ENCODE measurements at places on chromosomes 6 and 20.

GRCh38 chr6:133504761-133505160 lies 263.6 kb downstream of the EYA4 start:
- no peak for DNase-seq

- no peak for DNase-seq
Measured at GRCh38 chr6:54236984-54237383, 71.3 kb upstream of the TINAG start.

DNA sequence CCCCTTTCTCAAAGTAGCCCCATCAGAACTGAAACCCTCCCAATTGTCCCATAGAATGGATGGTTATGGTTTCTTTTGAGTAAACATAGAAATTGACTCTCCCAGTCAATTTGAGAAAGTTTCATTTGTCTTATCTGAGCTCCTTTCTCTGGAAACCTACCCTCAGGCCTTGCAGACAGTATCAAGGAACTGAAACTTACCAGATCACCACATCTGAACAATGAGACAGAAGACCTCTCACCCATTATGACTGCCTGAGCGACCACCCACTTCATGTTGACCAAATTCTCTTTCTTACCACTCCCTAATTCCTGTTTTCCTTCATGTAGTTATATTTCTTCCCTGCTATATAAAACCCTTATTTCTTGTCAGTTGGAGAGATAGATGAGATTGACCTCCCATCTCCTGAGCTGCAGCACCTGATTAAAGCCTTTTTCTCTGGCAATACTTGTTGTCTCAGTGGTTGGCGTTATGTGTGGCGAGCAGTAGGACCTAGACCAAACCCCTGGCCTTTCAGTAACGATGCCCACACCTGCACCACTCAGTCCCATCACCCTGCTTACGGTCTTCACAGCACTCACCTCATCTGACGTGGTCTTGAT lies 138.9 kb downstream of the ZNF217 start:
- no peak for DNase-seq

GRCh38 chr6:69780585-69781178 lies 16.1 kb downstream of the LMBRD1 start:
- DNase-seq, result no peak

DNA sequence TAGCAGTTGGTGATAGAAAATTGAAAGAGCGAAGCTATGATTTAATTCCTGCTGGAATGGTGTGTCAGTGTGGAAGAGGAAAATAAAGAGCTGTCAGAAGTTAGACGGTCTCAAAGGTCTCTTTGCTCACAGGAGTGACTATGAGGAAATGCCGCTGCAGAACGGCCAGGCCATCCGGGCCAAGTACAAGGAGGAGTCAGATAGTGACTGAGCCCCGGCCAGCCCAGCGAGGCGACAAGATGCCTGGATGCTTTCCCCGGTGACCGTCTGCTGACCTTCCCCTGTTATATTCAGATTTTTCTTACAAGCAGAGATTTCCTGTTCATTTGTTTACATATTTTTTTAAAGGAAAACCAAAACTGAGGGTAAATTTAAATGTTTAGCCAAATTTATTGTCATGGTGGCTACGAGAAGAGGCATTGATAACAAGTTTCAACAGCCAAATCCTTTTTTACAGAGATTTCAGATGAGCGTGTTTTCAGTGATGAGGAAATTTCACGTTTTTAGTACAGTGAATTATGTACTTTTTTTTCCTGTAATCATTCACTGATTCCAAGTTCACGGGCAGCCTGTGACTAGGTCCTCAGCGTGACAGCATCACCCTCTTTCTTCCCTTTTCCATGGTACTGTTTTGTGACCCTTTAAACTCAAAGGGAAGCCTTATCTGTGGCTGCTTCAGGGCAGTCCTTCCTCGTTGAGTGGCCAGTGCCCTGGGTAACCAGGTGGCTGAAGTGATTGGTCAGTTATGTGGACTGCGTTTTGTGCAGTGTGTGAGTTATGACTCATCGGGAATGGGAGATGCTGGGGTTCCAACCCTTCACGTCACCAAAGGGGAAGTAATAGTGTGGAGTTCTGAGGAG lies 12.6 kb downstream of the DYNLT1 start:
- no peak for DNase-seq

DNA sequence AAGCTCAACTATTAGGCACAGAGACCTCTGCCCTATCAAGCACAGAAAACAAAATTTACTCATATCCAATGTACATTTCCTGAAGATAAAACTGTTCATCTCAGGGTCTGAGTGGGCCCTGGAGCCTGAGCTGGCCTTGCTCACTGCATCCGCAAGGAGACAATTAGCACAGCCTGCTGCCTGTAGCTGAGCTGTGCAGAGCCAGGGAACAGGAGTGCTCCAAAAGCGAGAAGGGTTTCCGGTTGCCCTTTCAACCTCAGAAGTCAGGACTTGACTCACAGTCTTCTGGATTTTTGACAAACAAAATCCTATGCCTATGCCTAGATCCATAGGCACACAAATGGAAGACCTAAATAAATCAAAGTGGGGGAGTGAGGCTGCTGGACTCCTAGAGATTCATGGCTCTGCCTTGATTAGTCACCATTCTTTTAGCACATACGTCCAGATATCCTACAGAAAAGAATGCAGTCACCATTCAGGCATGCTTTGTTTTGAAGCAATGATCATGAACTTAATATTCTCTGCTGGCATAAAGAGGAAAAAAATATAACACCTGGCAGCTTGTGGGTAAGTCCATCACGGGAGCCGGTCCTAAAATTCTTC lies 73.5 kb downstream of the BFSP1 start:
- DNase-seq, result no peak

DNA sequence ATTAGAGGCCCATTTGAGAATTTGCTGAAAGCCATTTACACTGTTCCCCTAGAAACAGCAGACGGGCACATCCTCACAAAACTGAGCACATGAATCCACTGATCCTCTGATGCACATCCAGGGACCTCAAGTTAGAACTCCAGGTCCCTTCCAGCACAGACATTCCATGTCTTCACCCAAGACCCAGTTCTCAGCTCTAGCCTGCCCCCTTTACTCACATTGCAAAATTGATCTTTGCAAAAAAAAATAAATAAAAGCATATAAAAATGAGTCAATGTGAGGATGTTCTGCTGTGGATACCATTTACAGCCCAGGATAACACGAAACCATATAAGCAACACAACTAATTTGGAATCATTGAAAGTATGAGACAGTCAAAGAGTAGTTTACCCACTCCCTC lies 458.2 kb upstream of the JARID2 start:
- DNase-seq, result no peak

- DNase-seq, result no peak
Measured at GRCh38 chr20:50891138-50891537, 40.1 kb downstream of the ADNP start.

DNA sequence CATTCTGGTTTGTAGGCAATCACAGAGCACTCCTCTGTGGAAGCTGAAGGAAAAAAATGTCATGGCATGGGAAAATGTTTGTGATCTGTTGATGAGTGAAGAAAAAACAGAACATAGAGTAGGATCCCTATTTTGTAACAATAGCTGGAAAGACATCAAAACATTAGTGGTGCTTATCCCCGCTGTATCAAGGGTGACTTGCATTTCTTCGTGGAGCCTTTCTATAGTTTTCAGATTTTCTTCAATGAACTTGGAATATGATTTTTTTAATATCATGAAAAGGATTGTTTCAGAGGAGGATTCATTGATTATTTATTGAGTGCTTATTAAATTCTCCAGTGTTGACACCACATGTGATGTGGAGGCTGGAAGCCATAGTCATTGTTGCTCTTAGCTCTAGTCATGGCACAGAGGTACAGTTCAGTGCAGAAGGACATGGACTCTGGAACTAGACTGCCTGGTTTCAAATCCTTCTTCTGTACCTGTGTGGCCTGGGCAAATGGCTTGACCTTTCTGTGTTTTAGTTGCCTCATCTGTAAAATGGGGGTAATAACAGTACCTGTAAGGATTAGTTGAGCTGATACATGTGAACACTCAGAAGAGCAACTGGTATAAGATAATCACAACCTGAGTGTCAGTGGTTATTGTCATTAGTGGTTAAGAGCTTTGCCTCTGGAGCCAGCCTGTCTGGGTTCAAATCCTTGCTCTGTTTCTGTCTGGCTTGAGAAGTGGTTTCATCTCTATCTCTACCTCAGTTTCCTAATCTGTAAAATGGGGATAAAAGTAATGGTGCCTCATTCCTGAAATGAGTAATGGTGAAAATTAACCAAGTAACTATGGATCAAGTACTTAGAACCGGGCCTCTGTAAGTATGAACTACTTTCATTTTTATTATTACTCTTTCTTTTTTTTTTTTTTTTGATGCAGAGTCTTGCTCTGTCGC lies 14.7 kb upstream of the CDKN1A start:
- DNase-seq, result no peak

GRCh38 chr20:58890518-58891085 lies 38.1 kb downstream of the GNAS start:
- peak; percentile 67 for DNase-seq

- no peak for DNase-seq
Measured at GRCh38 chr6:116206231-116206903, 47.5 kb downstream of the TSPYL4 start.

GRCh38 chr6:160080097-160080496 lies 41.5 kb upstream of the SLC22A1 start:
- DNase-seq, result no peak

GRCh38 chr6:105781915-105782314 lies 304.2 kb upstream of the PRDM1 start:
- DNase-seq, result no peak

DNA sequence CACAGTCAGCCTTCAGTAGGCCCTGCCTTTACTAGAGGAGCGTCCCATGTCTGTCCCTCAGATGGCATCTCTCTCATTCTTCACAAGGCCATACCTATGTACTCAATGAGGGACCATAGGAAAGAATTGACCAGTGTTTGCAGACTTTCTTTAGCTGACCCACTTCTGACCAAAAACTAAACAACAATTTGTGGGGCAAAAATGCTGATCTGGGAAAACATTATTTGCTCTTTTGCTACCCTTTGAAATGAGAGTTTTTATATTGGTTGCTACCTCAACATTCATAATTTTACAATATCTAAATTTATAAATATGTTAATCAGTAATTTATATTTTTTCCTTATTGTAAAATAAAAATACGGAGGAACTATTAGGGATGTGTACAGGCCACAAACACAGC lies 539.4 kb upstream of the GJE1 start:
- no peak for DNase-seq

- DNase-seq, result peak; percentile 65
Measured at GRCh38 chr6:26158076-26158580, 70.9 kb downstream of the HFE start.

GRCh38 chr20:2279253-2279779 lies 16.5 kb upstream of the TGM3 start:
- no peak for DNase-seq

DNA sequence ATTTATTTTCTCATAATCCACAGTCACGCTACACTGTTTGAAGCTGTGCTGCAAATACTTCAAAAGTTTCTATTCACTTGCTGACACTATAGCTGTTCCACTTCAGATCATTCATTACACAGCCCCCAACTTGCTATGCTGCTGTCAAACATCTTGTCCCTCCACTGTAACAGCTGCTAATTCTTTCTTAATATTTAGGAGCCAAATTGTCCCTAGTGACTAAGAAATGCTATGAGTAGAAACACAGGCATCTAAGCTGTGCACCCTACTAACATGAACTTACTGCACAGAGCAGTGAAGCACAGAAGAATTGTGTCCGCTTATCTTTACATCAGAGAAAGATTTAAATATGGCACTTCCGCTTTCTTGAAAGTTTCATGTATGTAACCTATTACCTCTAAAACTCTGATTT lies 91.3 kb downstream of the PDE10A start:
- DNase-seq, result no peak

DNA sequence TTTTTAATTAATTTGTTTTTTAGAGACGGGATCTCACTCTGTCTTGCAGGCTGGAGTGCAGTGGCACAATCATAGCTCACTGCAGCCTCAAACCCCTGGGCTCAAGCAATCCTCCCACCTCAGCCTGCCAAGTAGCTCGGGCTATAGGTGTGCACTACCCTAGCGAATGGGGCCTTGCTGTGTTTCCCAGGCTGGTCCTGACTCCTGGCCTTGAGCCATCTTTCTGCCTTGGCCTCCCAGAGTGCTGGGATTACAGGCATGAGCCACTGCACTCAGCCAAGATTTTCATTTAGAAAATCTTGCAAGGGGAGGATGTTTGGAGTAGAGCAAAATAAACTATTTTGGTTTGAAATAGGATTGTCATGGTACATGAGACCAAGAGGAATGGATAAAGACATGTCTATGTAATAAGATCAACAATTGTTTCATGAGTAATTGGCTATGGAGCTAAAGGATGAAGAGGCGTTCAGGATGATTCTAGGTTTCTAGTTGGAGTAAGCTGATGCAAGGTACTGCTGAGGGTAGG lies 237.8 kb downstream of the UST start:
- no peak for DNase-seq

- no peak for DNase-seq
Measured at GRCh38 chr6:100105919-100106529, 112.0 kb upstream of the MCHR2 start.

DNA sequence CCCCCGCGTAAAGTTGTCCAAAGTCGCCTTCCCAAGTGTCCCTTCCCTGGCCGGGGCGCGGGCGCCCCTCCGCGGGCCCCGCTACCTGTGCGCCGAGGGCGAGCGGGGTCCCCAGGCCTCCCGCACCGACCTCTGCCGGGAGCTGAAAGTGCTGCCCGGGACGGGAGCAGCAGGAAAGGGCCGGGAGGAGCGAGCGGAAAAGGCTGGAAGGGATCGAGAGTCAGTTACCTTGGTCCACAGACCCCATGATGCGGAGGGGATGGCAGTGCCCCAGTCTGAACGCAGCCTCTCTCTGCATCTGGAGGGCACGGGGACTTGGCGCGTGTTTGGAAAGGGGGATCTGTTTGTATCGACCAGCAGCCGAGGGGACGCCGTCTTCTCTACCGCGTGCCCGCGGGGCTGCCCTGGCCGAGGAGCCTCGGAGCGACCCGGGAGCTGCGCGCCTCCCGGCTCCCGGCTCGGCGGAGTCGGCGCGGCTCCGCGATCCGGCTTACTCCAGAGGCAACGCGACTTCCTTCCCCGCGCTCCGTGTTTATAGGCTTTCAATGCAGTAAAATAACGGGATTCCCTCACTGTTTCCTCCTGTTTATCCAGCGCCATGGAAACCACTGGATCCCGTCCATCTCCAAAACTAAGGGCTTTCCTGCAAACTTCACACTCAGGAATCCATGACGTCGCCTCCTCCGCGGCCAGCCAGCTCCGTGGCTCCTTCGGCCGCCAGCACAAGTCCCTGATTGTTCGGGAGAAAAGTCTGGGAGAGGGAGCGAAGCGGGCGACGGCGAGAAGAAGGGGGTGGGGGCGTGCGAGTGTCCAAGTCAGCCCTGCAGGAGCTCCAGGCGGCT lies 20.0 kb upstream of the NFATC2 start:
- DNase-seq, result no peak

- no peak for DNase-seq
Measured at GRCh38 chr6:31556307-31556706, 8.9 kb downstream of the NFKBIL1 start.

DNA sequence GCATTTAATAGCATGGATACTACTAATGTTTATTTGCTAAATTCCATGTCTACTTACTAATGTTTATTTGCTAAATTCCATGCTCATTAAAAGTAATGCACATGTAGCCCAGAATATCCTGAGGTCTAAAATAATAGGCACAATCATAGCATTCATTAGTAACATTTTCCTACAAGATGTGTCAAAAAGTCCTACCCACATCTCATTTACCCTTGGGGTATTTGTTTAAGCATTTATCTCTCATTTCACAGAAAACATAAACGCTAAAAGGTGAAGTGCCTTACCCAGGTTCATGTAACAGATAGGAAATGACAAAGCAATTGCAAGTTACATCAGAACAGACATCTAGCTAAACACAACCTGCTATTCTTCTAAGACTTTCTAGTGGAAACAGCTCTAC lies 457.1 kb downstream of the HACE1 start:
- DNase-seq, result no peak

GRCh38 chr20:17395729-17396128 lies 135.4 kb downstream of the BFSP1 start:
- no peak for DNase-seq

- no peak for DNase-seq
Measured at GRCh38 chr6:101402622-101403031, 9.1 kb downstream of the GRIK2 start.

Measured in stimulated activated CD8-positive, alpha-beta memory T cell treated with anti-CD3 and anti-CD28 coated beads, Interleukin-2, amount 100 ng/mL, for 1 hour (primary cell).